ENCODE measurements at places on chromosomes 6 and 20. TPM values are rescaled to one million over a fixed set of nuclear protein-coding genes. Genes with fewer than 3 reads are reported as not detected.

GRCh38 chr6:3418496-3419060 lies 38.3 kb downstream of the SLC22A23 start:
- no peaks in the 10 kb centered on the region for H3K27me3 ChIP-seq
- DNase-seq, result no peak
- no peaks in the 10 kb centered on the region for H3K36me3 ChIP-seq

DNA sequence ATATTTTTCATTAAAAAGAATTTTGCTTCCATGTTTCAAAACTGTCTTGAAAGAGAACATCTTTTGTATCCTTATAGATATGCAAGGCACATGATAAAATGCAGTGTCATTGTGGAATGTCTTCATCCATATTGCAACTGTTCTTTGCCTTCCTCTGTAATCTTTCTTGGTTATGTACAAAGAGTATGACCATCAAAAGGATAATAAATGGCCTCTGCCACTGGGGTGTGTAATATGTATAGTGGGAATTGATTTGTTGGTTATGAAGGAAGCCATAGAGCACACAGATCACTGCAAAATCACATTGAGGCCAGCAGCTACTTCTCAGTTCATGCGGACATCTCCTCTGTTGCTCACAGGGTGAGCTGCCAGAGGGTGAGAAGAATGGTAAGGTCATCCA lies 703.5 kb downstream of the TFAP2A start:
- no peak overlapping the region for H3K4me3 ChIP-seq
- H3K27me3 ChIP-seq, result no peaks in the 10 kb centered on the region
- no peak for DNase-seq
- H3K4me1 ChIP-seq, result no peaks in the 10 kb centered on the region
- H3K27ac ChIP-seq, result no peak overlapping the region
- no peaks in the 10 kb centered on the region for H3K36me3 ChIP-seq

Gene APOBEC2
- 219 TPM for total RNA-seq

DNA sequence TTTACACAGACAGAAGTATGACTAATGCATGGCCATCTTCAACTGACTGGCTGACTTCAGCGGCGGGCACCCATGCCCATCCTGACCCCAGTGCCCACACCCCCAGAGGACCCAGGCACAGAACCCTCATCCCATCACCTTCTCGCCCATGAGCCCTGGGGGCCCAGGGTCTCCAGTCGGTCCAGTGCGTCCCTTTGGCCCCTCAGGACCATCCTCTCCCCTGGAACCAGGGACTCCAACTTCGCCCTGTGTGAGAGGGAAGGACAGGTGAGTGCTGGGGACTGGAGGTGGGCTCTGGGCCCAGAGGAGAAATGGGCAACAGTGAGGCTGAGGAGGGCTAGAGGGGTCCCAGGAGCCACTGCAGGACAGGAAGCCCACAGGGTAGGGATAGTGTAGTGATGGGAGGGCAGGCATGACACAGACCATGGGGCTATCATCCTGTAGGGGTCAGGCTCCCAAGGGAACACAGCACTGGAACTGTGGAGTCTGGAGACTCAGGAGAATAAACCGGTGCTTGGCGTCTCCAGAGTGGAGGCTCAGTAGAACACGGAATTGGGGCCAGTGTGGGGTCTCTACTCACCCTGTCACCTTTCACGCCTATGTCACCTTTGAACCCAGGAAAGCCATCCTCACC lies 16.7 kb downstream of the COL11A2 start:
- no peak overlapping the region for H3K27ac ChIP-seq
- H3K27me3 ChIP-seq, result no peaks in the 10 kb centered on the region
- no peak for DNase-seq
- no peaks in the 10 kb centered on the region for H3K4me1 ChIP-seq

DNA sequence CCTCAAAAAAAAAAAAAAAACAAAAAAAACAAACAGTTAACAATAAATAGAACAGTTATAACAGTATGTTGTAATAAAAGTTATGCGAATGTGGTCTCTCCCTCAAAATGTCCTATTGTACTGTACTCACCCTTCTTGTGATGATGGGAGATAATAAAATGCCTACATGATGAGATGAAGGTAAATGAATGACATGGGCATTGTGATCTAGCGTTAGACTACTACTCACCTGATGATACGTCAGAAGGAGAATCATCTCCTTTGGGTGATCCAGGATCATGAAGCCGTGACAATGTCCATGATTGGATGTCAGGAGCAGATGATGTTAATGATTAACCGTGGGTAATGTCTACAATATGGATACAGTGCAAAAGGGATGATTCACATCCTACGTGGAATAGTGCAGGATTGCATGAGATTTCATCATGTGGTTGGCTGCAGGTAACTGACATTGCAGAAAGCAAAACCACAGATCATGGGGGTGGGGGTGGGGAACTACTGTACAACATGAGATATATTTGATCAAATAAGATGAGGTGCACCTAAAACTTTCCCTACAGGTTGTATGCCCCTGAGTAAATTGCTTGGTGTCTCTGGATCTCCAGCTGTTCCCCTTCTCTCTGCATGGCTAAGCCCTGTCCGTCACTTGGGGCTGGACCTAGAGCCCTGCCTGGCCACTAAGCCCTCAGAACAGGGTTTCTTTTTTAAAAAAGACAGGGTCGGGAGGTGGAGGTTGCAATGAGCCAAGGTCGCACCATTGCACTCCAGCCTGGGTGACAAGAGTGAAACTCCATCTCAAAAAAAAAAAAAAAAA lies 6.2 kb upstream of the RBCK1 start:
- H3K27me3 ChIP-seq, result no peaks in the 10 kb centered on the region
- H3K36me3 ChIP-seq, result no peaks in the 10 kb centered on the region
- no peak overlapping the region for H3K27ac ChIP-seq

Gene TINAG
- total RNA-seq, result 0.41 TPM

DNA sequence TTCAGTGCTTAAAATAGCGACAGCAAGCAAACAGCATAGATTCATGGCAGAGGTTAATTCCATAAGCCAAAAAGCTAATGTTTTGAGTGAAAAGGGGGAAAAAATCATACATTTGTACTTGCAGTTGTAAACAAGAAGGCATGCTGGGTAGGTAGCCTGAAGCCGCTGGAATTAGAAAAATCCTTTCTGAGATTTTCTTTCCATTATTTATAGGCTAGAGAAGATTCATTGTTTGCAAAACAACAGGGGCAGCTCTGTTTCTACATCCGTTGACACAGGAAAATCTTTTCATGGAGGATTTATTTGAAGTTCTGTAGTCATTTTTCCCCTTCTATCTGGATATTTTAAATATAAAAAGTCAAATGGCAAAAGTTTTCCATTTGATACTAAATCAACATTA lies 843.9 kb downstream of the QKI start:
- H3K4me1 ChIP-seq, result no peaks in the 10 kb centered on the region
- H3K27me3 ChIP-seq, result peaks cover 4% of the 10 kb centered on the region
- DNase-seq, result no peak
- H3K27ac ChIP-seq, result no peak overlapping the region

Data from left ventricle myocardium inferior (tissue), 1 donor.